ENCODE measurements at places on chromosomes 3 and 15.
A peak's percentile ranks its signal among the peaks of the same experiment; 100 is the strongest.

DNA sequence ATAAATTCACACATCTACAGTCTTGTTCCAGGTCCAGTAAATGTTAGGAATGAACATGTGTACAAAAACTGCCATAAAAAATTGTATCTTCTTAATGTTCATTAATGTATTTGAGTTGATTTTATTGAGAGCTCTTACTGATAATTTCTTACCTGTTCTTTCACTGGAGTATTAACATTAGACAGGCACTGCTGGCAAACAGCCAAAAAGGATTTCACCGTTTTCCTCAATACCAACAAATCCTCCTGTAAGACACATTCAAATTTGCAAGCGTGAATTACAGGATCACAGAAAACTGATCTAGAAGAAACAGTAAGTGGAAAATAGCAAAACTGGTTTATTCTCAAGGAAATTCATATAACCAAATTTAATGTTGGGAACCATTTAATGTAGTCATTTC is 127.4 kb downstream of the PCCB start:
- no peak for DNase-seq

DNA sequence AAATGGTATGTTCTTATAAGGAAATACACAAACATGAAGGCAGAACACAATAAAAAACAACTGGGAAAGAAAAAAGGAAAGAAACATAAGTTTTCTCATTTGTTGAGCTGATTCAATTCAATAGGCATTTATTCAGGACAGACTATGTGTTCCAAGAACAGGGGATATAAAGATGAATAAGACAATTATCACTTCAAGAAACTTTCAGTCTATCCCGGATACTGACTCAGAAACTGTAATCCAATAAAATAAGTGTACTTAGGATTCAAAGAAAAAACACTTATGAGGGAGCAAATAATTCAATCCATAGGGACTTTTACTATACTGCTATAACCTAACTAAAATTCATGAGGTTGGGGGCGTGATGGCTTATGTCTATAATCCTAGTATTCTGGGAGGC is 3.5 kb upstream of the POPDC2 start:
- DNase-seq, result no peak

- DNase-seq, result no peak
Observed at GRCh38 chr3:181030948-181031347, 41.4 kb upstream of the DNAJC19 start.

GRCh38 chr3:192068464-192069254 is 607.7 kb downstream of the PYDC2 start:
- DNase-seq, result no peak

GRCh38 chr3:61110576-61110975 is 140.7 kb downstream of the FHIT start:
- no peak for DNase-seq

DNA sequence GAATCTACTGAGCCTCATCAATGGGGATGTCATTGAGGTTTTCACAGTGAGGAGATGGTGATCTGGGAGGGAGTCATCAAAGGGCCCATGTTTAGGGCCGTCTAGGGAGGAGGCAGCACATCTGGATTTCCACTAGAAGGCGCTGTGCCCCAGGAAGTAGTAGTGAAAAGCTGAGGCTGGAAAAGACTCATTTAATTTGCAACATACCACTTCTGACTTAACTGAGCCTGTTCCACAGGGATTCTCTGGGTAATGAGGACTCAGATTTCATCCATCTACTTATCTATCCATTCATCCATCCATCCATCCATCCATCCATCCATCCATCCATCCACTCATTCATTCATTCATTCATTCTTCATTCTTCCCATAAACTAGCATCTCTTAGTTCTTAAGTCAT is 17.4 kb upstream of the SHF start:
- DNase-seq, result peak; percentile 65

DNA sequence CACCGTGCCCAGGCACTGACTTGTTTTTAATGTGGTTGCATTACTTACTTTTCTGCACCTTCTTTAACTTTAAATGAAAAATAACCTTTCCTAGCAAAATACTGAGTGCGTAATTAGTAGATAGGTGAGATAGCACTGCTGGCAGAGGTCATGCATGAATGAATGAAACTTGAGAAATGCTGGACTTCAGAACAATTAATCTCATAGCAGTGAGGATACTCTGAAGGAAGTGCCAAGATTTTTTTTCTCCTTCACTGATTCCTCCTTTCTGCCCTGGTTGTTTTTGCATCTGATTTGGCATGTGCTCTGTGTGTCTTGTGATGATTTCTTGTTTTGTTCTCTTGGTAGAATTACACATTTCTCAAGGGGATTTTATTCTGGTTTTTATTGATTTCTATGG is 378.9 kb downstream of the PTPRG start:
- peak; percentile 29 for DNase-seq

GRCh38 chr15:29244123-29244522 is 25.5 kb downstream of the NSMCE3 start:
- DNase-seq, result no peak

DNA sequence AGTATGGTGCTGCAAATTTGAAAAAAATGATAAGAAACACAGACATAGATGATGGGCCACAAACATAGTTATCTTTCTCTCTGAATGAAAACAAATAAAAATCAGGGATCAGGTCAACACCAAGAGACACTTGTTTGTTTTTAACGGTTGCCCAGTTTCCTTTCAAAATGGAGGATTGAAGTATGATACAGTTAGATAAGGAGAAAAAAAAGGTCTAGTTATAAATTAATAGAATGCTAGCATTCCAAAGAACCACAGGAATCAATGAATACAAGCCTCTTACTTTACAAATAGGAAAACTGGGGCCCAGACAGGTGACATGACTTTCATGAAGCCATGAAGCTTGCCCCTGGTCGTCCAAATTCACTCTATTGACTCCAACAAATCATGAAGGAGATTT is 305.1 kb downstream of the ZNF621 start:
- no peak for DNase-seq

- no peak for DNase-seq
Observed at GRCh38 chr3:121231872-121232271, 313.9 kb downstream of the POLQ start.
